Naive thymus-derived CD8-positive, alpha-beta T cell (primary cell): ENCODE measurements at places on chromosomes 2 and 18.

DNA sequence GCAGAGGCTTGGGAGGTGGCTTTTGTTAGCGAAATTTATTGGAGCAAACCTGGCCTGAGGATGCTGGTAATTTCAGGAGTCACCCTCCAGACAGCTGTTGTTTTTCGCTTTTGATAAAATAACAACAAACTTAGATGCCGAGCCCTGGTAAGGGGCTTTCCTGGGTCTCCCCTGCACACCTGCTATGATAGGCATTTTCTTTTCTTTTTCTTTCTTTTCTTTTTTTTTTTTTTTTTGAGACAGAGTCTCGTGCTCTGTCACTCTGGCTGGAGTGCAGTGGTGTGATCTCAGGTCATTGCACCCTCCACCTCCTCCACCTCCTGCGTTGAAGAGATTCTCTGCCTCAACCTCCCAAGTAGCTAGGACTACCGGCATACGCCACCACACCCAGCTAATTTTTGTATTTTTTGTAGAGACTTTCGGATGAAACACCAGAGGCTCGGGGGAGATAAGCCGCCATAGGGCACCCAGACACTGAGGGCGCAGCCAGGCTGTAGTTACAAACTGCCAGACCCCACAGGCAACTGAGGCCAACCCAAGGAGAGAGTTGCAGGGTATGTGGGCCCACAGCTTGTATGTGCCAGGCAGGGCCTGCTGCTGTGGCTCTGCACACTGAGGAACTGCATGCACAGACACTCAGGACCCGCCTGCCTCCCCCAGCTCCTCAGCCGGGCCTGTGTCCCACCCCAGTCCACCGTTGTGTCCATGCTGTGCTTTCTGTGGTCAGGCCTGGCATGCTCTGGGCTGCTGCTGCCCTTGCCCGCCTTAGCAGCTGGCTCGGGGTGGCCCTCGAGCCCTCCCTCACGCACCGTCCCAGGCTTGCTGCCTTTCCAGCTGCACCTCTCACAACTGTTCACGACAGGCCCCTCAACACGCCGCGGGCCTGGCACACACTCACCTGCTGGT lies 3.9 kb downstream of the GYPC start:
- DNase-seq, result no peak

GRCh38 chr2:240894836-240895558 lies 959 bp downstream of the MAB21L4 start:
- DNase-seq, result no peak

- DNase-seq, result no peak
These were observed 113.3 kb upstream of the ODC1 start for GRCh38 chr2:10561288-10562035.

GRCh38 chr2:2799151-2799697 lies 468.1 kb upstream of the MYT1L start:
- DNase-seq, result no peak

DNA sequence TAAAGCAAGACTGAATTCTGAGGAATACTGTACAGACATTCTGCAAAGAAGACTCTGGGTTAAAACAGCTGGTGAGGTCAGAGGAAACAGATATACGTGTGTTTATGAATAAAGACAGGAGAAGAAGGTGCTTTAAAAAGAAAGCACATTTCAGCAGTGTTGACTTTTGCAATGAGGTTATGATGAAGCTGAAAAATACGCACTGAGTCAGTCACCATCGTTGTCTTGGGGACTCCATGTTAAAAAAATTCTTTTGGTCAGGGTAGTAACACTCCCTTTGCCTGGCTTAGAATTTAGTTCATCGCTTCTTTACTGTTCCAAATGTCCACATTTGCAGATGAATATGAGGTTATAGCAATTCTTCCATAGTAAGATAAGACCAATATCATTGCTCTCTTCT lies 1049.0 kb downstream of the TSN start:
- no peak for DNase-seq

GRCh38 chr2:31270822-31271231 lies 36.9 kb downstream of the EHD3 start:
- no peak for DNase-seq

DNA sequence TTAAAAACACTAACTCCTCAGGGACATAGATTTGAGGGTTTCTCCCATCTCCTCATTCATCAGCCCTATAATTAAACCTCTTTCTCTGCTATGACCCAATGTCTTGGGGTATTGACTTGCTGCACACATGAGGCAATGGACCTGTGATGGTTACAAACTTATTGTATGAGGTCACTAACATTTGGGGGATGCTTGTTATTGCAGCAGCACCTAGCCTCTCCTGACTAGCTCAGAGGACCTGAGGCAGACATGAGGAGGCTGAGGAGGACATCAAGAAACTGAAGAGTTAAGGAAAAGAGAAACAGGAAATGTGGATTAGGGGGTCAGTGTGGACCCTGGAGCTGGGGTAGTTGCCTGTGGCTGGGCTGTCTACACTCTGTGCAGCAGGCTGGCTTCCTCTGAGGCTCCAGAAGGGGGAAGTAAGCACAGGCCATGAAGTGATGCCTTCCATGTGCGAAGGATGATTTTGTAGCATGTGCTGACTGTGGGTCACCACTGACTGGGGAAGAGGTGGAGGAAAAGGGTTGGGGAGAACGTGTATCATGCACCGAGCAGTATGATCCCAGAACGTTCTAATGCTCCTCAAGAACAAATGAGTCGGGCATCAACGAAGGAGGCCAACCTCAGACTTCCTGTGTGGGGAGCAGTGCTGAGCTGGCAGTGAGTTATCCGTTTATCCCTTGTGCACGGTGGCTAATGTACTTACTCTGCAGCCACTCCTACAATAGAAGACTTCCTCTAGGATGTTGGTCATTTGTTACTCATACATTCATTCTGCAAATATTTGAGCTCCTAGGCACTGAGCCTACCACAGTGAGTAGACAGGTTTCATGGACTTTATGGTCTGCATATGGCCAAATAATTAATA lies 42.1 kb upstream of the RFX8 start:
- DNase-seq, result no peak

GRCh38 chr2:58235170-58235569 lies 6.0 kb downstream of the FANCL start:
- no peak for DNase-seq

DNA sequence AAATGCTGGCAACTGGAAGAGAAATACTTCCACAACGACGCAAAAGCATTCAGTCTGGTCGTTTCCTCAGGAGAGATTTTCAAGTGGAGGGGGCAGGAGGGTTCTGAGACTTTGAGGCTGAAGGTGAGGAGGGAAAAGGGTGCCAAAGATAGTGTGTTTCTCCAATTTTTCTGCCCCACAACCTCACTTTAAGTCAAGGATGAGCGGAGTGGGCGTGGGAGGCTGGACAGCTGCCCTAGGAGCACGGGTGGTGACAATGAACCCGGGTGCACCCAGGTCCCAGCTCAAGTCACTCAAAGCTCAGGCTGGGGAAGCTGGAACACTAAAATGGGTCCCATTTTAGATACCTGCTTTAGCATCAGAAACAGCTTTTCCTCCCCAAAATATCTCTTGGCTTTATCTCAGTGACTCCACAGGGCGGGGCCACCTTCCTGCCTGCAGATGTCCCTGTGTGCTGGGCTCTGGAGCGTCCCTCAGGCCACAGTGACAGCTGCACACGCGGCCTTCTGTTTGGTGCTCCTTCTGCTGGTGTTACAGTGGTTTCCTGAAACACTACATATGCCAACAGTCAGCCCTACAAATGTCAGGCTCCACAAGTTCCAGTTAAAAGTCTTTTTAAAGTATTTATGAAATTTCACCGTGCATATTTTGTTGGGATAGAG lies 1.4 kb upstream of the MBP start:
- DNase-seq, result no peak

DNA sequence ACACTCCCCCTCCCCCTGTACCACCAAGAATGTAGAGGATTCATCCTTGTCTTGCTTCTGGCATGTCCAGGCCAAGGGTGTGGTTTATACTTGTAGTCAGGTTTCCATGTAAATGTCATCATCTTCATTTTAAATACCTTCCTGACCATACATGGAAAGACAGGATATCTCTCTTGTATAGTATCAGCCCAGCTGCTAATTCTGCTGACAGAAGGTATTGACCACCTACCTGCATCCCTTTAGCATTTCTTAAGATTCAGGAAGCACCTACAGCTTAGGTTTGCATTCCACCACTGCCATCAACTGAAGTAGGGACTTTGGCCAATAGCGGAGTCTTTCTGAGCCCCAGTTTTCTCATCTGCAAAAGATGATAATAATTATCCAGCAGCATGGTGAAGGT lies 22.9 kb upstream of the FSHR start:
- DNase-seq, result no peak

DNA sequence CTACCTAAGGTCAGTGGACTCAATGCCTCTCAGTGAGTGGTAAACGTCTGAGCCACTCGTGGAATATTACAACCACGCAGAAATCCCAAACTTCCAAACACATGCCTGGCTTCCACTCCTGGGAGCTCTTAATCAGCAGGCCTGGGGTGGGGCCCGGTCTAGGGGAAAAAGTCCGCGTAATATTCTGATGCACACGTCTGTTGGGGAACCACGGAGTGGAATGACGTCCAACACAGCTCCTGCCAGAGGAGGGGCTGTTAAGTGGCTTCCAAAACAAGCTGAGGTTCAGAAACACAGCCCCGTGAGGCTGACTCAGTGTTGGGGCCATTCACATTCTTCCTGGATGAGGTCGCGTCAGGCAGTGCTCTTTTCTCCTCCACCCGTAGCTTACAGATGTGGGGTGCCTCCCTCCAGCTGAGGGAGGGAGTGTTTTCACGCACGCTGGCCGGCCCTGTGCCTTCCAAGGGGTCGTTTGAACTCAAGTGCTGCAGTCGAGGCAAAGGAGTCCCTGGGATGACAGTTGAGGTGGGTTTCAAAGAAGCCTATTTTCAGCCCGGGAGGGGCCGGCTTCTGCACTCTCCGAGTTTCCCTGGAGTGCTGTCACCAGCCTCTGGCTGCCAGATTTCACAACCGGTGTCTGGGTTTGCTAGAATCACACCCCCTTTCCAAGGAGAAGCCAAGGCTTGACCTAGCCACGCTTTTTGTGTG lies 73.1 kb downstream of the ACKR3 start:
- DNase-seq, result no peak
